ENCODE measurements at places on chromosomes 4 and X.

DNA sequence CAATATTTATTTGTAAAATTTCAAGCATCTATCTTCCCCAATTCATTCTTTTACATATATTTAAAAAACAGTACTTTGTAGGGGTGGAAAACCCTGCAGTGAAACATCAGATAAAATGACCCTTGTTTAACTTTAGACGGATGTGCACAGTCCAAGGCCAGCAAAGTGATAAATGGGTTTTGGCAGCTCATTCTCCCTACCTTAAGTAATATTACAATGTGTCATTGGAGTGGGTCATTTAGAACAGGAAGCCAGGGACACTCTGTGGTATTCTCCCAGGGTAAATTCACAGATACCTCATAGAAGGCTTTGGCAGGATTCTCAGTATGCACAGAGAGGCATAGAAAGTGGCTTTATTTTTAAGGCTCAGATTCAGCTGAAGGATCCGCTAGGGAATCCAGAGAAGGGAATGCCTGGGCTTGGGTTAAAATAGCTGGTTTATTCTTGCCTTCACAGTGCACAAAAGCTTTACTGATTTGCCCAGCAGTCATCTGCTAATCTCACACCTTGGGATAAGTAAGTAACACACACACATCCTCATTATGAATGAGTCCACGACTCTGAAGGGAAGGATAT, 206.7 kb downstream of the RASL11B start:
- no peak for DNase-seq

- peak; percentile 31 for DNase-seq
Measured at GRCh38 chr4:80393246-80393969, 57.9 kb downstream of the CFAP299 start.

DNA sequence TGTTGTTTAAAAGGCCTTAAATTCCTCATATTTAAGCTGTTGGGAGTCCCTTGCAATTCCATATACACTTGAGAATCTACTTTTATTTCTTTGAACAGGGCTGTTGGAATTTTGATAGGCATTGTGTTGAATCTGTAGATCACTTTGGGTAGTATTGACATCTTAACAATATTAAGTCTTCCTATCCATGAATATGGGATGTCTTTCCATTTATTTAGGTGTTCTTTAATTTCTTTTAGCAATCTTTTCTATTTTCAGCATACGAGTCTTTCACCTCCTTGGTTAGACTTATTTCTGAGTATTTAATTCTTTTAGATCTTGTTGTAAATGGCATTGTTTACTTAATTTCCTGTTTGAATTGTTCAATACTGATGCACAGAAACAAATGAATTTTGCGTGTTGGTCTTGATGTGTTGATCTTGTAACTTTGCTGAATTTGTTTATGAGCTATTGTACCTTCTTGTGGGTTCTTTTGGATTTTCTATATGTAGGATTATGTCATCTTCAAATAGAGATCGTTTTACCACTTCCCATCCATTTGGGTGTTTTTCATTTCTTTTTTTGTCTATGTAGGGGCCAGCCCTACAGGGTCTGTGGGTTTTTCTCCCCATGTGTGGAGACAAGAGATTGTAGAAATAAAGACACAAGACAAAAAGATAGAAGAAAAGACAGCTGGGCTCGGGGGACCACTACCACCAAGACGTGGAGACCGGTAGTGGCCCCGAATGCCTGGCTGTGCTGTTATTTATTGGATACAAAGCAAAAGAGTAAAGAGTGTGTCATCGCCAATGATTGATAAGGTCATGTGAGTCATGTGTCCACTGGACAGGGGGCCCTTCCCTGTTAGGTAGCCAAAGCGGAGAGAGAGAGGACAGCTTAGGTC, 18.2 kb upstream of the CTBP1 start:
- DNase-seq: no peak

GRCh38 chrX:134435894-134436293, 24.1 kb upstream of the HPRT1 start:
- no peak for DNase-seq

- DNase-seq: peak; percentile 45
Measured at GRCh38 chrX:14528629-14529289, 577 bp upstream of the GLRA2 start.

- peak; percentile 26 for DNase-seq
Measured at GRCh38 chr4:48109413-48110263, 24.4 kb downstream of the TXK start.

GRCh38 chr4:76067652-76068286, 6.7 kb upstream of the ART3 start:
- peak; percentile 82 for DNase-seq

DNA sequence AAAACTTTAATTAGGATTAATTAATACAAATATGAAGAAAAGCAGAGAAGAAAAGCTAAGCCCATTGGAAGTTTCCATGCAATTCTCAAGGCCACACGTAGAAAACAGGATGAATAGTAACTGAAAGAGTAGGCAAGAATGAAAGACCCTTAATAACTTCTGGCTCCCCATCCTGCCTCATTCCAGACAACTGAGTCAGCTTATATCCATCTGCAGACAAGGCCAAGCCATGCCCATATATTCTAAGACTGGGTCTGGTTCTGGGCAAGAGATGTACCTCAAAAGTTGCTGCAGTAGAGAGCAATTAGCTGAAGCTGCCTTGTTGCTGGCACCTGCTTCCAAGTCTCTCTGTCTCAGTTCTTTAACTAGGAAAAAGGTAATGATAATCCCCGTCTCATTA, 244.1 kb downstream of the GPC3 start:
- DNase-seq: no peak

DNA sequence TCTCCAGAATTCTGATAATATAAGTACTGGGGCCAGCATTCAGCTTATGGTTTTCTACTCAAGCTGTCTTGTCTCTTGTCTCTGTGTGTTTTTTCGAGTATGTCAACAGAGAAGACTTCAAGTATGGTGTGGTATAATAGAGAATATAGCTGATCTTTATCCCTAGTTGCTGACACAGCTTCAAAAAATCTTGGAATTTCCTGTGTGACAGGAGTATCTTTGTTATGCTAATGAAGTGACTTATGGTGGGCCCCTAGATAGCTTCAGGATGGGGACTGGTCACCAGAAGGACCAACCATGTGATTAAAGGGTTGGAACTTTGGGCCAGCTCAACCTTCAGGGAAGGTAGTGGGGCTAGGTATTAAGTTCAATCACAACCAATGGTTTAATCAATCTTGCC, 2.9 kb downstream of the GPRASP3 start:
- DNase-seq: no peak

GRCh38 chr4:103011378-103012025, 8.0 kb downstream of the SLC9B1 start:
- peak; percentile 7 for DNase-seq

DNA sequence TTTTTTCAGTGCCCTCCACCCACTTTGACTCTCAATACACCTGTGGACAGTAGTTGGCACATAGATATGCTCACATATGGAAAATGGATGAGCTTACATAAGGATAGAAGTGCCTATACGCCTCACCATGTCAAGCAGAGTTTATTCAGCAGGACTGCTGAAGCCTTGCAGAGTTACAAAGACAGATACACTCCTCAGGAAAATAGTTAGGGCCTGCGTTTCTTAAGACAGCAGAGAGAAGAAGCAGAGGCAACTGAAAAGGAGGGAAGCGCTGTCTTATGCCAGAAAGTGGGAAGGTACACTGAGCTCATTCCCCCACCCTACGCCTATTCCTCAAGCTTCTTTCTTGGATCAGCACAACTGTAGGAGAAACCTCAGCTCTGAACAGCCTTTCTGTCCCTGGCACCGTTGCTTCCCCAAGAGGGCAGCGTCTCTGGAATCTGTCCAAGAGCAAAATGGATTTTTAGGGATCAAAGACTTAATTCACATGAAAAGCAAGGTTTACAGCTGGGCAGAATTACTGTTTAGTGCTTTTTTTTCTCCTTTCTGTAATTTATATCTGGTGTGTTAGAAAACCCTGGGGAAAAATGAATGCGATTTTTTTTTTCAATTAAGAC, 37.3 kb upstream of the MBTPS2 start:
- DNase-seq: no peak

GRCh38 chrX:10884246-10884645, 226.9 kb upstream of the HCCS start:
- peak; percentile 74 for DNase-seq

DNA sequence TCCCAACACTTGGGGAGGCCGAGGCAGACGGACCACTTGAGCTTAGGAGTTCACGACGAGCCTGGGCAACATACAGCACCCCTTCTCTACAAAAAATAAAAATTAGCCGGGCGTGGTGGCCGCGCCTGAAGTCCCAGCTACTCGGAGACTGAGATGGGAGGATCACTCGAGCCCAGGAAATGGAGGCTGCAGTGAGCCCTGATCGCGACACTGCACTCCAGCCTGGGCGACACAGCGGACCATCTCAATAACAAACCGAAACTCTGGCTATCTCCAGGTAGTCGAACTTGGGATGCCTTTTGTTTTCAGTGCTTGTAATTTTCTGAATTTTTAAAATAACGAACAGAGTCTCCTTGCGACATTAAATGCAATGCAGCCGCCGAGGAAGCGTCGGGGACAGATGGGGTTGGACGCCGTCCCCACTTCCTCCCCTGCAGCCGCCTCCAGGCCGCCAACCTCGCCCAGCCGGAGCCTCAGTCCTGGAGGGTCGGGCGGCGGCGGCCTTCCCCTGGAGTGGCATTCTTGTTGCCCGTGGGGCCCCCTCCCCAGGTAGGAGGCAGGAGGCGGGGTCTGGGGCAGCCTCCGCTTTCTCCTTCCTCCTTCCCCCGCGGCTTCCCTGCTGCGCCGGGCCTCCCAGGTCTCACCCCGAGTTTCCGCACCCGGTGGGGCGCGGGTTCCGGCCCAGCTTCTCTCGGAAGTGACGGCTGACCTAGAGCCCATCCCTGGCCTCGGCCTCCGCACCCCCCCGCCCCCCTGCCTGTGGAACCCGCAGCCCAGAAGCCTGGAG, 14.6 kb downstream of the HMX1 start:
- no peak for DNase-seq

DNA sequence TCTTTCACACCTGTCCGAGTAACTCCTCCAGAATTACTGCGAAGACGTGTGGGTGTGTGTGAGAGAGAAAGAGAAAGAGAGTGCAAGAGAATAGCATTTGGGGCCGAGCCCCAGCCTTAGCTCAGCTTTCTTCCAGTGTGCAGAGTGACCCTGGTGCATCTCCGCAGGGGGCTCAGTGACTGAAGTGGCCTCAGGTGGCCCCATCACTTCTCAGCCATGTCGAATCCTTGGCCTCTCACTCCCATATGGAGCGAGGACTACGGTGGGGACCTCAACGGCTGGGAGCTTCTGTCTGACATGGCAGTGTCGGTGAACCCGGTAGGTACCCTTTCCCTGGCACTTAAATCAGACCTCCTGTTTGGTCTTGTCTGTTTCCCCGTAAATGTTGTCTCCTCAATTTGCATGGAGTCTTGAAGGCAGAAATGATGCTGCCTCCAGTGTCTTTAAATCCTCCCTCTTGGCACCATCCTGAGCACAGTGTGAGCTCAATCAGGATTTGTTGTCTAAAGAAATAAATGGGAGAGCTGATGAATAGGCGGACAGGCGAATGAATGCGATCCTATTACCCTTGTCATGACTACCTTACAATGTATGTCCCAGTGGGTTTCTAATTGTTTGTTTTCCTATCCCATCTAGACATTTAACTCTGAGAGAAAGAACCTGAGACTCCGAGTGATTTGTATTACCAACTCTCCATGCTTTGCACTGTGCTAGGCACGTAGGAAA, 305.9 kb downstream of the AFF2 start:
- DNase-seq: no peak

- peak; percentile 55 for DNase-seq
Measured at GRCh38 chr4:111228396-111228795, 605.5 kb upstream of the PITX2 start.

- no peak for DNase-seq
Measured at GRCh38 chr4:164621886-164622521, 131.9 kb upstream of the SMIM31 start.

DNA sequence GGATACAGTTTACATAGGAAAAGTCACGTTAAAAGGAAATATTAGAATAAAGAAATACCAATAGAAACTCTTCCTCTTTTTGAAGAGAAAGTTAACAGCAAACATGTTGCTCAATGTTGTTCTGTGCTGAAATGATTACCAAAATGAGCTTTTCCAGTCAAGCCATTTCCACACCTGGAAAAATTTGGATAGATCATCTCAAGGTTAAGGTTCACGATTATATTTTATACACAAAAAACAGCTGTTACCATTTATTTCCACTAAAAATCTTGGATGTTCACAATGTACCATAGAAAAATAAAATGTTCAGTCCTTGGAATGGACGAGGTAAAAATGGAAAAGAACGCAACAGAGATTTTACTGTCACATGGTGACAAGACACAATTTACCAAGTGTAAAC, 218.7 kb downstream of the SCFD2 start:
- DNase-seq: no peak

GRCh38 chr4:82521283-82521682, 40.5 kb downstream of the TMEM150C start:
- DNase-seq: no peak

DNA sequence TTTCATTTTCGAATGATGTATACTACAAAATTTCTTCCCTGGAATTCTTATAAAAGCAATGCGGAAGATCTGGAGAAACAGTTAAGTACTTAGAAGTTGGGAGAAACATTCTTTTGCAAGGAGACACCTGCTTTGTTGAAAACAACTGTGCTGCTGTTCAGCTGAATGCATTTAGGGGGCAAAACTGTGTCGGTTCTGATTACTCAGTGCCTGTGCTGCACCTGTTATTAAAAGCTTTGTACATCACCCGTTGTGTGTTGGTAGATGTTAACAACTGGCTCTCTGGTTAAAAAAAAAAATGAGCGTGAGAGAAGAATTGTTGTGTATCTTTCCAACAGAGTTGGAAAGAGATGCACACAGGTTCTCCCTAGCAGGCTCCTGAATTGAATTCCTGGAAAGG, 184.1 kb upstream of the HHIP start:
- no peak for DNase-seq

DNA sequence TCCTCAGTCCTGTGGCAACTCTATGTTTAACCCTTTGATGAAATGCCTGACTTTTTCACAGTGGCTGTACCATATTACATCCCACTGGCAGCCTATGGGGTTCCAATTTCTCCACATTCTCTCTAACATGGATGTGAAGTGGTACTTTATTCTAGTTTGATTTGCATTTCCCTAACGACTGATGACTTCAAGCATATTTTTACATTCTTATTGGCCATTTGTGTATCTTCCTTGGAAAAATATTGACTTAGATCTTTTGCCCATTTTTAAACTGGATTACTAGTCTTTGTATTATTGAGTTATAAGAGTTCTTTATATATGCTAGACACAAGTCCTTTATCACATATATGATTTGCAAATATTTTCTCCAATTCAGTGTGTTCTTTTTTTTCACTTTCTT, 2.1 kb upstream of the RAB39B start:
- no peak for DNase-seq

DNA sequence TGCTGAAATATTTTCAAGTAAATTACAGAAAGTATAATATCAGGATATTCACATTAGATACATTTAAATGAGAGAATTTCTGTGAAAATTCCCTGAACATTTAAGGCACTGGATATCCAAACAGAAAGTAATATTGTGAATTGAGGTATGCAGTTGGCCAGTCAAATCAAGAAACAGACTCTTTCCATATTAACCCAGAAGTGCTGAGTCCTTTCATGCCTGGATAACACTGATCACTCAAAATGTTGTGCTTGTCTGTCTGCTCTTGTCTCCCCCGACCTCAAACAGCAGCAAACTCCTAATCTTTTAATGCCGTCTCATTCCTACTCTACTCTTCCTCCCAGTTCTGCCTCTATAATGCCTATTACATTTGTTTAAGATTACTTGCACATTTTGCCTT, 51.2 kb downstream of the TBC1D9 start:
- DNase-seq: no peak

GRCh38 chr4:125091-125771, 930 bp downstream of the ZNF718 start:
- peak; percentile 16 for DNase-seq
